ENCODE measurements at places on chromosomes 6 and 20.
A peak's percentile ranks its signal among the peaks of the same experiment; 100 is the strongest.

DNA sequence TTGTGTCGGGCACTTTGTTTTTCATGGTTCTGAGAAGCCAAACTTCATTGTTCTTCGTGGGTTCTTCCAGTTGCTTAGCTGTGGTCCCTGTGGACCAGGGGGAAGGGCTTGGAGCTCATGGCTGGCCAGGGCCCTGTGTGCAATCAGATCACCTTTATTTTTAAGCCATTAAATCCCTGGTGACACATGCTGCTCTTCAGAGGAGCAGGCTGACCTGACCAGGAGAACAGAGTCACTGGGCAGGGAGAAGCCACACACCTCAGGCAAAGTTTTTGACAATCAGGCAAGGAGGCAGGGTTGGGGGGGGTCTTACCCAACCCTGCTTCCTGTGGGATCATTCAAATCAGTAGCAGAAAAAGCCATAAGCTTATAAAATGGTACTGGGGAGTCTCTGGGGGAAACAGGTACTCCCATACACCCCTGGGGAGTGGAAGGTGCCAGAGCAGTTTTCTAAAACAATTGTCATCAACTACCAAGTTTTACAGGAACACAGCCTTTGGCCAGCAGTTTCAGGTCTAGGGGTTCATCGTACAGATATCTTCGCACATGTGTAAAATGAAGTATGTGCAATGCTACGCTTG, 37.0 kb upstream of the PREX1 start:
- DNase-seq: no peak

- peak; percentile 66 for DNase-seq
Measured at GRCh38 chr6:159988983-159989454, 20.1 kb downstream of the IGF2R start.

- no peak for DNase-seq
Measured at GRCh38 chr20:24451428-24451827, 18.0 kb upstream of the SYNDIG1 start.

DNA sequence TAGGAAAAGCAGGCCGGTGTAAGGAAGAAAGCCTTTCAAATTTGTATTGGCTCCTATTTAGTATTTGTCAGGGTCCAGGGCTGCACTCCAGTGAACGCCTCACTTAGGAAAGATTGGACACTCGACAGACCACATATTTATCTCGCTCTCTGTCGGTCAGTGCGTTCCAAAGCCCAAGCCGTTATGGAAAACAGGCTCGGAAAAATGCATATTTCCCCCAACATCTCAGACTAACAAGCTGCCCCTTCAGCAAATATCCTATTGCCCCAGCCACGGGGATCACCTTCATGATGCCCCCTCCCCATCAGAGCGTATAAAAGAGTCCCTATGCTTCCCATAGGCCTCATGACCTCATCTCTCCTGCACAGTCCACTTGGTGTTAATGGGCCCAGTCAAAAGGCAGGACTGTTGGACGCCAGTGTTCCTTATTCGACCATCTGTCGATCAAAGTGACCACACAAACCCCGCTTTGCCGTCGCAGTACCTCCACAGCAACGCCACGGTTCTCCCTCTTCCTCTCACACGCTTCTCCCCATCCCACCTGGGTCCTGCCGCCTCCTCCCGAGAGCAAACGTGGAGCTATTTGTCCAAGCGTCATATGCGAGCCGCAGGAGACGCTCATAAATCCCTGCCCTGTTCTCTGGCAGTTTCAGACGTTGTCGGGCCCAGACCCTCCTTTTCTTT, 63.3 kb downstream of the NPEPL1 start:
- DNase-seq: no peak

DNA sequence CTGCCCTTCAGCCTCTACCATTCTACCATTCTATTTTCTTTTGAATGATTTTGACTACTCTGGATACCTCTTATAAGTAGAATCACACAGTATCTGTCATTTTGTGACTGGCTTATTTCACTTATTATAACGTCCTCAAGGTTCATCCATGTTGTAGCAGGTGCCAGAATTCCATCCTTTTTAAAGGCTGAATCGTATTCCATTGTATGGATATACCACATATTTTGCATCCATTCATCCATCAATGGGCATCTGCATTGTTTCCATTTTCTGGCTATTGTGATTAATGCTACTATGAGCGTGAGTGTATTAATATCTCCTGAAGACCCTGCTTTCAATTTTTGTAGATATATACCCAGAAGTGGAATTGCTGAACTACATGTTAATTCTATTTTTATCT, 105.5 kb downstream of the SYNE1 start:
- DNase-seq: no peak

DNA sequence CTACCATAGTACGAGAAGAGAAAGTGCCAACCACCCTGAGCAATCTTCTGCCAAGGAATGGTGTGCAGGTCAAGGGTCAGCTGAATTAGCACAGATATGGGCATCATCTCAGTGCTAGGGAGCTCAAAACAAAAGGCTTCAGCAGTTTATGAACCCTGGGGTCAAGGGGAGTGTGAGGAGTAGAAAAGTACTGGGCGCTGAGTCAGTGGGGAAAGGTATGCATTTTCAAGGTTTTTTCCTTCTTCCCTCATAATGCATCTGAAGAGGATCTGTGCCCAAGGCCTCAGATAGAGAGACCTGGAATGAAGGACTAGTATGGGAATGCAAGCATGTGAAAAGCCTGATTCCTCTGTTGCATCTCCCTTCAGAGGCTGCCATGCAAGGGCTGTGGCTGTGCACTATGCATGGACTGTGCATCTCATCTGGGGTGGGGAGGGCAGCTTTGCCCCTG, 81.7 kb downstream of the PERP start:
- DNase-seq: no peak

GRCh38 chr20:53708129-53708968, 114.7 kb upstream of the ZNF217 start:
- no peak for DNase-seq

GRCh38 chr6:46331461-46331860, 159.8 kb downstream of the RCAN2 start:
- DNase-seq: no peak

DNA sequence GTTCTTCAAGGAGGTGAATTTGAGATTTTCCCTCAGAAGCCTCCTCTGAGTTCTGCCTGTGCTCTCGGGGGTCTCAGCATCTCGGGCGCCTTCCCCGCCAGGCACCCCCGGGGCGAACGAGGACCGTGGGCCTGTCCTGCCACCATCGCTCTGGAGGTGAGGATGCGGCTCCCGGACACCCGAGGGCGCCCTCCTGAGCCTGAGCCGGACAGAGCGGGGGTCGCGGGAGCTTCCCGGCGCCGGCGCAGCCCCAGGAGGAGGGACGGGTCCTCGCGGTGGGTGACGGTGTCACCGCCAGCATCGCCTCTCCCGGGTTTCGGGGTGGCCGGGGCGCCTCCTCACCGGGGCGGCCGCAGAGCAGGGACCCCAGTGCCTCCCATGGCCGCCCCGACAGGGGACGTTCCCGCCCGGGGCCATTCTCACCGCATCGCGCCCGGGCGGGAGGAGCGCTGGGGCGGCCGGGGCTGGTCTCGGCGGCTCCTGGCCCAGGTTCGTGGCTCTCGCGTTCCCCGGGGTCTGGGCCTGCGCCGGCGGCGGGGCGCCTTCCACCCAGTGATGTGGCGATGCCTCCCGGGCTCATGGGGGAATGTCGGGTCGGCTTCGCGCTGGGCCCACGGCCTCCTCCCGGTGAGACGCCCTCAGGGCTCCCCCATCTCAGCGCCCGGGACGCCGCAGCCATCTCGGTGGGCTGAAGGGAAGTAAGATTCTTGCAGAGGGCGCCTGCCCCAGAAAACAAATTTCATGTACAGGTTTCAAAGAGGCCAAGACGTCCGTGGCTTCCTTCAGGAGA, 210.5 kb downstream of the ERMARD start:
- no peak for DNase-seq

GRCh38 chr6:144657691-144658090, 372.6 kb downstream of the UTRN start:
- DNase-seq: no peak

- DNase-seq: no peak
Measured at GRCh38 chr6:166836785-166837718, 119.3 kb downstream of the RNASET2 start.

DNA sequence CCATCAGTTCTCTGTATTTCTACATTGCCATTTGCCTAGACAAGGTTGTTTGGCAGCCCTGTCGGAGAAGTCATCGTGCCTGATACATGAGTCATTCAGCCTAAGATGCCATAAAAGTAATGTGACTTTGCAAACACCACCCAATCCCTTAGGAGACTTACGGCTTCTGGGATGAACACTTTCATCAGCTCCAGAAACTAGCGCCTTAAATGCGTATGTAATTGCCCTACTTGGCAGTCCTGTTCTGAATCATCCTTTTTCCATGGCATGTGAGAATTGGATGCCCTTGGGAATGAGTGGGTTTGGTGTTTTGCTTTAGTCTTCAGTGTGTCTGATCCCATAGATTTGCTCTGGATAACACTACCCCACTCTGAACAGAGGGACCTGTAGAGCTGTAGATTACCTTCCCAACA, 158.5 kb downstream of the SASH1 start:
- DNase-seq: no peak

DNA sequence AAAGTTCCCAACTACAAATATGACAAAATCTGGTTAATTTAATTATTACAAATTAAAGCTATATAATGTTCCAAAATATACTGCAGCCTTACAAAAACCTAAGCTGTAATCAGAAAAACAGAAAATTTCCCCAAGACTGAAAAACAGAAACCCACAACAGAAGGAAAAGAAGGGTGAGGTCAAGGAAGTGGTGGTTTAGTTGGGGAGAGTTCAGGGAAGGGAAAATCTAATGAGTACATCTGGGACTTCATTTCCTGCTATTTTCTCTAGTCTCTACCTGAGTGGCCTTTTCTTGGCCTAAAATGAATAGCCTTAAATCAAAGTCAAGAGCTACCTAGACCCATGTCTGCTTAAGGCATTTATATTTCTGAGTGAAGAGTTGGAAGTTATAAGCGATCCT, 66.2 kb upstream of the BEND6 start:
- no peak for DNase-seq

DNA sequence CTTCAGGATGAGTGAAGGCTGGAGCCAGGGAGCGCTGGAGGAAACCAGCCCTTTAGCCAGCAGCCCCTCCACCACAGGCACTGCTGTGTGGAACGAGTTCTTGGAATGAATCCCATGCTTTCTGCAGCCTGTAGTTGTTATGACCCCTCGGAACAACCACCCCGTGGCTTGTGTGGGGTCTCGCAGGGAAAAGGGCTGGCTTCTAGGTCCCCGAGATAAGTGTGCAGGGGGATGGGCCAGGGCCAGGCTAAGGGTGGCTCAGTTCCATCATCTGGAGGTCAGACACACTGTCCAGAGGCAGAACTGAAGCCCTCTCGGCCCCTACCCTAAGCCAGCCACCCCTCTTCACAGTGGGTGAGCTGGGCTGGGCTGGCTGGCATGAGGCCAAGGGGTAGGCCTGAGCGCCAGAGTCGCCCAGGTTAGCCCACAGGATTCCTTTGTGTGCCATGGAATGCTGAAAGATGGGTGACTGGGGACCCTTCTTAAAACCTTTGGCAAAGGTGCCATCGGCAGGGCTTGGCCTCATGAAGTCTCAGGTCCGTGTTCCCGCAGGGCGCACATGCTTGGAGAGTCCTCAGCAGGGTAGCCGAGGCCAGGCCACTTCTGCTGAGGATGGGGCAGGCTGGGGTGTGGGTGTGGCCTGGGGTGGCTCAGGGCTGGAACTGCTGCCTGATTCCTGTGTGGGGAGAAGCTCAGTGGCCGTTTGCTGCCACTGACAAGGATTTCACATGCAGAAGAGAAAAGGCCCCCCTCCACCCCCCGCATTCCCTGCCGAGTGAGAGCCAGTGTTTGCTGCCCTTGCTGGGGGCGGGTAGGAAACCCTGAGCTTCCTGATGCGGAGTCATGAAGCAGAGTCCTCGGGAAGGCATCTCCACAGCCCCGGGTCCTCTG, 24.6 kb downstream of the SPATA2 start:
- DNase-seq: no peak

- DNase-seq: no peak
Measured at GRCh38 chr6:22062807-22063408, 233.9 kb downstream of the PRL start.

GRCh38 chr6:74357321-74357720, 661.3 kb downstream of the CD109 start:
- no peak for DNase-seq

DNA sequence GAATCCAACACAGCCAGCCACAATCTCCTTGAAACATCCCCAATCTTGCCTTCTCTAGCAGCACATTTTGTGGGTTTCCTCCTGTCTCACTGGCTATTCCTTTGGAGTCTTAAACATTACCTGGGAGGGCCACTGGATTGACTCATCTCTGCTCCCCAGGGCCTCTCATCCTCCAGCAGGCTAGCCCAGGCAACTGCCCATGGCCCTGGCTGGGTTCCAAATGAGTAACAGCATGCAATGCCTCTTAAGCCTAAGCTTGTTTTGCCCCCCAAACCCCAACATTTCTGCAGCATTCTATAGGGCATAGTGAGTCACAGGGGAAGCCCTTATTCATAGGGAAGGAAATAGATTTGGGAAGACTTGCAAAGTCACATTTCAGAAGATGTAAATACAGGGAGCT, 204.9 kb downstream of the FOXA2 start:
- DNase-seq: no peak

GRCh38 chr20:8757146-8757545, 311.7 kb upstream of the PLCB4 start:
- peak; percentile 58 for DNase-seq

GRCh38 chr20:64030371-64031134, 5.4 kb upstream of the C20orf204 start:
- no peak for DNase-seq

DNA sequence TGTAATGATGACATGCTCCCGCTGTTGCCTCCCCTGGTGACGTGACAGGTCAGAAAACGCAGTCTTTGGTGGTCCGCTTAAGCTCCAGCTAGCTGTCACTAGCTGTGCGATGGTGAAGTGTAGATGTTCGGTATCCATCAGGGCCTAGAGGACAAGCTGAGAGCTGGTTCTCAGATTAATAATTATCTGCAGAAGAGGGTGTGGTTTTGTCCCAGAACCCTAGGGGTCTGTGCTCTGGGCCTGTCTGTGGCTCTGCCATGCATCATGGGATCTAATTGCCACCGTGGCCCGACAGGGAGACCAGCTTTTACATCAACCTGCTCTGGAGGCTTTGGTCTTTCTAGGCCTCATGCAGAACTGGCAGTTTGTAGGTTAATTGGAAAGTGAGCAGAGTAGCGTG, 34.1 kb downstream of the ERMARD start:
- no peak for DNase-seq

- no peak for DNase-seq
Measured at GRCh38 chr20:13831476-13831875, 46.6 kb downstream of the NDUFAF5 start.

- no peak for DNase-seq
Measured at GRCh38 chr6:43171707-43172103, 636 bp downstream of the SRF start.

DNA sequence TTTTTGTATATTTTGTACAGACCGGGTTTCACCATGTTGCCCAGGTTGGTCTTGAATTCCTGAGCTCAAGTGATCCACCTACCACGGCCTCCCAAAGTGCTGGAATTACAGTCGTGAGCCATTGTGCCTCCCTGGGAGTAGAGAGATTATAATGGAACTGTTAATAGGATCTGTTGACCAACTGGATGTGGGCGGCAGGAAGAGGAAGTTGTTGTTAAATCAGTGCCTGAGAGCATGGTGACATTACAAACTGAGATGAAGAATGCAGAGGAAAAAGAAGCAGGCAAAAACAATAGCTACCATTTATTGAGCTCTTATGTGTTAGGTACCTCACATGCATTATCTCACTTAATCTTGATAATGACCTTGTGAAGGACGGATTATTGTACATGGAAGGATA, 9.2 kb upstream of the L3MBTL3 start:
- DNase-seq: no peak

GRCh38 chr20:1072258-1072657, 46.1 kb upstream of the PSMF1 start:
- DNase-seq: no peak

GRCh38 chr6:12293235-12293930, 3.2 kb downstream of the EDN1 start:
- DNase-seq: no peak

Measured in hematopoietic multipotent progenitor cell treated with erythropoietin and hydrocortisone succinate and interleukin-3 and kit ligand, for 8 days (in vitro differentiated cells).